ENCODE measurements at places on chromosomes 13 and 19. TPM values are rescaled to one million over a fixed set of nuclear protein-coding genes. Genes with fewer than 3 reads are reported as not detected.

The CLDND2 gene
- total RNA-seq = not detected

The MAP3K10 gene
- total RNA-seq = 8.8 TPM

The ADAT3 gene
- 4.2 TPM for total RNA-seq

The NUCB1 gene
- 182 TPM for total RNA-seq

The ZNF792 gene
- 11.2 TPM for total RNA-seq

The ELSPBP1 gene
- not detected for total RNA-seq

The FXYD3 gene
- 191 TPM for total RNA-seq

The SLC46A3 gene
- 44.3 TPM for total RNA-seq

The APOC4 gene
- total RNA-seq = not detected

The LRFN3 gene
- 2.9 TPM for total RNA-seq

The PSG1 gene
- not detected for total RNA-seq

The FGF9 gene
- not detected for total RNA-seq

The PNMA8A gene
- total RNA-seq = 3.1 TPM

The IZUMO2 gene
- total RNA-seq = not detected

The ZNF497 gene
- total RNA-seq = 4.9 TPM

The ZNF667 gene
- 5.4 TPM for total RNA-seq

The TMEM161A gene
- 13.0 TPM for total RNA-seq

The CRB3 gene
- total RNA-seq = 67.2 TPM

The ZNF723 gene
- not detected for total RNA-seq

The SEMA6B gene
- total RNA-seq = 6.7 TPM

The PLPP2 gene
- 228 TPM for total RNA-seq

The RHPN2 gene
- 37.1 TPM for total RNA-seq

The NXNL1 gene
- total RNA-seq = not detected

The HSH2D gene
- 6.7 TPM for total RNA-seq

The ZNF560 gene
- not detected for total RNA-seq

The FGF21 gene
- total RNA-seq = not detected

The VSTM1 gene
- total RNA-seq = not detected

The TECR gene
- 90.4 TPM for total RNA-seq

The RETN gene
- 9.6 TPM for total RNA-seq

The FBXO17 gene
- 6.8 TPM for total RNA-seq

The ZNF154 gene
- total RNA-seq = not detected

The NLRP7 gene
- total RNA-seq = not detected

The VN1R2 gene
- not detected for total RNA-seq

The EXOC3L2 gene
- 1.3 TPM for total RNA-seq

The SWSAP1 gene
- total RNA-seq = not detected

The LTBP4 gene
- total RNA-seq = 79.0 TPM

The ZNF829 gene
- total RNA-seq = not detected

The C19orf85 gene
- total RNA-seq = not detected

The ZNF90 gene
- total RNA-seq = 67.1 TPM

The KIRREL2 gene
- not detected for total RNA-seq

The PRODH2 gene
- total RNA-seq = not detected
